ENCODE measurements at places on chromosomes 4 and X.

DNA sequence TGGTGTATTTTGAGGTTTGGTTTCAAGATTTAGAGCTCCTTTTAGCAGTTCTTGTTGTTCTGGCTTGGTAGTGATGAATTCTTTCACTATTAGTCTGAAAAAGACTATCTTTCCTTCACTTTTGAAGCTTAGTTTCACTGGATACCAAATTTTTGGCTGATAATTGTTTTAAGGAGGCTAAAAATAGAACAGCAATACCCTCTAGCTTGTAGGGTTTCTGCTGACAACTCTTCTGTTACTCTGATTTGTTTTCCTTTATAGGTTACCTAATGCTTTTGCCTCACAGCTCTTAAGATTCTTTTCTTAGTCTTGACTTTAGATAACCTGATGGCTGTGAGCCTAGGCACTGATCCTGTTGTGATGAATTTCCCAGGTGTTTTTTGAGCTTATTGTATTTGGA is 33.6 kb upstream of the HEPH start:
- DNase-seq, result no peak

- DNase-seq, result no peak
Measured at GRCh38 chrX:111634823-111635729, 45.9 kb upstream of the ALG13 start.

GRCh38 chr4:37733240-37733867 is 47.2 kb upstream of the RELL1 start:
- DNase-seq, result no peak

DNA sequence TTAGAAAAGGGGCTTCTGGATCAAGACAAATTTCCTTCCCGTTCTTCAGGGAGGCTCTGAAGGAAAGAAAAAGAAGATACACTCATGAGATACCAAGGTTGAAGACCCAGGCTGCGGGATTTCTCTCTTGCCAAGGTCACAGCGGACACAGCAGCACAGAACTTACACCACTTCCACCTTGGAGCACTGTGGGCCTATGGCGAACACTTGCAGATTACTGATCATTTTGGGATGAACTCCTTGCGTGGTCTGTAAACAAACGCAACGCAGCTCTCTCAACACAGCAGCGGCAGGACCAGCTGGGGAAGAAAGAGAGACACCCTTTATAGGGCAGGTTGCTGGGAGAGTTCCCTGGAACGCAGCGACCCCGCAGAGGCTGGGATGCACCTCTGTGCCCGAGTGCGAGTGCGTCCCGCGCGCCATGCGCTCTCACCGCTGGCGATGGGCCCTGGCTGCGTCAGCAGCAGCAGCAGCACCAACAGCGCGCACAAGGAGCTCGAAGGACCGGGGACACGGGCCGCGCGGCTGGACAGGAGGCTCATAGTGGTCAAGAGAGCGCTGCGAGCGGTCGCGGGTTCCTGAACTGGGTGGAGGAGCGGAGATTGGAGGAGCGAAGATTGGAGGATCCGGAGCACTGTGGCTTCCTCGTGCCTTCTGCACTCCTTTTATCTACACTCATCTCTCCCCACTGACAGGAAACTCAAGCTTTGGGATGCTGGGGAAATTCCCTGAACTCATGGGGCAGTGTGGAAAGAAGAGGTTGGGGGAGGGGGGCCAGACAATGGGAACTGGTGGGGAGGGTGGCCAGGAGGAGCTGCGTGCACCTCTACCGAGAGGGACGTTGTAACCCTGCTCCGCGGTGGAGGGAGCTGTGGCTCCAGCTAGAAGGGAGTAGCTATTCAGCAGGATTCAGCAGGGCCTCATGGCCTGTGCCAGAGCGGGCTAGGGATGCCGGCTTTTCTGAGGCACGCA is at the start of gene CXCL5:
Gene CXCL5, minus strand, starts transcription at position 638 of the 972 bp plus-strand sequence. Its CDS starts 96 bp downstream, at position 542.
- DNase-seq, result no peak

- DNase-seq, result no peak
Measured at GRCh38 chrX:20974326-20974725, 399.9 kb upstream of the CNKSR2 start.

DNA sequence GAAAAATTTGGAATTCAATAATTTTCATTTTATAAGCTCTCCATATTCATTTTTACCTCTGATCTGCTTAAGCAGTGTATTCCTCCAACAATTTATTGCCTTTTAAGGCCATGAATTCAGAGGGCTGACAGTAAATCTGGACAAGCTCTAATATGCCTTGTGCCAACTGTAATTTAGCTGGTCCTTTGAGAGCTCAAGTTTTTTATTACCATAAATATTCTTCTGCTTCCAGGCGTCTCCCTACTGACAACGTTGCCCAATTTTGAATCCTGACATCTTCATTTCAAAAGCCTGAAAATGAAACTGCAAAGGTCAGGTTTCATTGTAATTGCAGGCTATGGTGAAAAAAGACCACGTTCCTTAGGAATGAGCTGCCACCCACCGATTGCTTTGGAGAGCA is 95.8 kb upstream of the GEMIN8 start:
- no peak for DNase-seq

DNA sequence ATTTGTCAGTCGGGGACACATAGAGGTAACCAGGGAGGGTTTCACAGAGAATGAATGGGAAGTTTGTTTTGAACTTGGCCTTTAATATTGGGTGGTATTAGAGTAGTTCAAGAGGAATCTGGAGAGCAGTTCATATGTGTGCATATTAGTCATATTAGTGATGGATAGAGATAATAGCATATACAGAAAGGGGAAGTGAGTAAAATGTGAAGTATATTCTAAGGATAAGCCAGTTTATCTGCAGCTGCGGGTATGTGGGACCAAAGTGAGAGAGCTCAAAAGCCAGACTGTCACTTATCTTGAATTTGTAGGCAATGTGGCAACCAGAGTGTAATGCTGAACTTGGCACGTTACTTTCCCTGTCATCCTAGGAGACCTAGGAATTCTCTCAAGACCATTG is 169.9 kb downstream of the AFF2 start:
- no peak for DNase-seq

DNA sequence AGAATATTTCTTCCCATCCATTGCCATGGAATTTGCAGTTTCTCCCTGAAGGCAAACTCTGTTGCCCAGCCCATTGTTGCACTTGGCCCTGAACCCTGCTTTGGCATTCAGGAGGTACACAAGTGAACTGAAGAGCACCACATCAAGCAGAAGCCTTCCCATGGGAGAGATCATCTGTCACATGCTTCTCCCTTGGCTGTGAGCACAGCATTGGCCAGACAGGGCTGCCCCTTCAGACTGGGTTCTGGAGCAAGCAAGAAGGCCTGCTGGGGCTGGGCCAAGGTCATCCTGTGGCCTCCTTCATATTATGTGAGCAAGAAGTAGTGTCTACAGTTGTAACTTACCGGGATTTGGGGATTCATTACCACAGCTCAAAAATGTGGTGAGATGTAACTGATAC is 22.7 kb downstream of the SCML1 start:
- DNase-seq, result no peak
